Bronchial epithelial cell (primary cell): ENCODE measurements at places on chromosomes 7 and 10.
A peak's percentile ranks its signal among the peaks of the same experiment; 100 is the strongest.

DNA sequence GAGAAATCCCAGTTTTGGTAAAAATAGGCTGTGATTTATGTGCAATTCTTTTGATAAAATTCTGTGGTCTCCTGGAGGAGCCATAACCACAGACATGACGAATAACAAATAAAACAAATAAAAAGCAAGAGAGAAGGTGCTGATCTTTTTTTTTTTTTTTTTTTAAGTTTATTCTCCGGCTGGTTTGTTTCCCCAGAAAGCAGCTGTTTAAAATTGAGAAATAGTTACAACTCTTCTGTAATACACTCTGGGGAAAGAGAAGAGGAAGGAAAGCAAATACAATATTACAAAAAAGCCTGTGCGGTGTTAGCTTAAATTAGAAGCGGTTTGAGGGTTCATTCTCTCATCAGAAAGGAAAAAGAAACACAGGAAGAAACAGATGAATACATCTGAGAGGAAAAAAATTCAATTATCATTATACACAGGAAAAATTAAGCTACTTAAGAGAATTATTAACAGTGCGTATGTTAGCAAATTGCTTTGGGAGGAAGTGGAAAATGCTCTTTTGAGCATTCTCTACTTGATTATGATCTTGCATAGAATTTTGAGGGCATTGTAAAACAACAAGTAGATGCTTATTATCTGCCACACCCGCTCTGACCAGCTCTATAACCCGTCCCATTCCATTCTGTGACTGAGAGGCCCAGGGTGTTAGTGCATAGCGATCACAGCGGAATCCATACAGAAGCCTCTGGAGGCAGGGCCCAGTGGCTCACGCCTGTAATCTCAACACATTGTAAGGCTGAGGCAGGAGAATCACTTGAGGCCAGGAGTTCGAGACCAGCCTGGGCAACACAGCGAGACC is 40.6 kb upstream of the WAC start:
- DNase-seq = no peak

DNA sequence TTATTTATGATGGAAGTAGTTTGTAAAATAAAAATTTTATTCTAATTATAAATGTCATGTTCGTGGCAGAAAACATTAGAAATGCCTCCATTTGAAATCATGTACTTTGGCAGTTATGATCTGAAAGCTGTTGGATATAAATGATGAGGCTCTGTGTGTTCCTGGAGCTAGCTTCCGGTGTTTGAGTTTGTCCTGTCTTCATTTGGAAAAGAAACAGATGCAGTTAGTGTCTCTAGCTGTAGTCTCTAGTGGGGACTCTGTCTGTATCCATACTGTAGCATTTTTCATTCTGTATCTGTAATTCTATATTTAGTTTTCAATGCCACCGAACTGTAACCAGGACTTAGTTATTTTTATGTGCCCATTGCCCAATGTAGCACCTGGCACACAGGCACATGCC is 197.0 kb upstream of the FZD1 start:
- DNase-seq = no peak

DNA sequence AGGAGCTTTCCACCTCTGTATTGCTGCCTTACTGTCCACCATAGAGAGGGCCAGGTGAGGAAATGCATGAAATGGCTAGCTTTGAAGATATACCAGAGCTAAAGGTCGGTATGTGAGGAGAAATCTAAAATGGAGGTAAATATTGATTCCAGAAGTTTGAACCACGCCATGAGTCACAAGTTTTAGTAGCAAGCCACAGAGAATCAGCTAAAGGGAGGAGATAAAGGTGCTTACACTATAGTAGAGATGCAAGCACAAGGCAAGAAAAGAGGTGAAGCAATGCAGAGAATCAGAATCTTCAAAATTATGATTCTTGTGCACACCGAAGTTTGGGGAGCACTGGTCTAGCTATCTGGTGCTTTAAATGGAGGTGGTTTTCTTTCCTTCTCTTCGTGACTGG is 3.0 kb upstream of the GSAP start:
- no peak for DNase-seq

DNA sequence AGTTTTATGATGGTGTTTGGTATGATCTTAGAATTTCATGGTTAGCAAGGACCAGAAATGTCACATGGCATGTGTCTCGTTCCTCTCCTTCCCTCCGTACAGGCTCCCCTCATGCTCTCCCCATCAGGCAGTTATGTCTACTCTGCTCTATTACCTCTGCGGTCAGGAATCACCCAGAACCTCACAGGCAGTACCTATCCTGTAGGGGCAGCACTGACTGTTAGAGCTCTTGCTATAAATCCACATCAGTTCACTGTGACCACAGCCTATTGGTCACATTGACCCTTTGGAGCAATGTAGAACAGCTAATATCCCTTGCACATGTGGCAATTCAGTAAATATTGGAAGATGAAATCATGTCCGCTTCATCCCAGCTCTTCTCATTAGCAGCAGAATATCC is 151.8 kb downstream of the WNT2 start:
- no peak for DNase-seq

DNA sequence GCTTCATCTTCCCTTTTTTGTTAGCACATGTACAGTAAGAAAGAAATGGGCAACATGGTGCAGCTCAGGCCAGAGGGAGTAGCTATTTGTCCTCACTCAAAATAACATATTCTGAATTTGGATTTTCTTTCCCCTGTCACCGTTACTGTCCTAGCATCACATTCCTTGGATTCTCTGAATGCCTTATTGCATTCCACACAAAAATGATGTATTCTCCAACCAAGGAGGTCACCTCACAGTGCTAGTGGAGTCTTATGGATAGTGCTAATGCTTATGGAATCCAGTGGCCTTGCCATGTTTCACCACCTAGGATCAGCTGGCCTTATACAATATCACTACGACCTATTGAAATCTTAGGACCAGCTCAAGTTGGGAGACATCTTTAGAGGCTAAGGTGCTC is 7.2 kb downstream of the PRSS58 start:
- no peak for DNase-seq

DNA sequence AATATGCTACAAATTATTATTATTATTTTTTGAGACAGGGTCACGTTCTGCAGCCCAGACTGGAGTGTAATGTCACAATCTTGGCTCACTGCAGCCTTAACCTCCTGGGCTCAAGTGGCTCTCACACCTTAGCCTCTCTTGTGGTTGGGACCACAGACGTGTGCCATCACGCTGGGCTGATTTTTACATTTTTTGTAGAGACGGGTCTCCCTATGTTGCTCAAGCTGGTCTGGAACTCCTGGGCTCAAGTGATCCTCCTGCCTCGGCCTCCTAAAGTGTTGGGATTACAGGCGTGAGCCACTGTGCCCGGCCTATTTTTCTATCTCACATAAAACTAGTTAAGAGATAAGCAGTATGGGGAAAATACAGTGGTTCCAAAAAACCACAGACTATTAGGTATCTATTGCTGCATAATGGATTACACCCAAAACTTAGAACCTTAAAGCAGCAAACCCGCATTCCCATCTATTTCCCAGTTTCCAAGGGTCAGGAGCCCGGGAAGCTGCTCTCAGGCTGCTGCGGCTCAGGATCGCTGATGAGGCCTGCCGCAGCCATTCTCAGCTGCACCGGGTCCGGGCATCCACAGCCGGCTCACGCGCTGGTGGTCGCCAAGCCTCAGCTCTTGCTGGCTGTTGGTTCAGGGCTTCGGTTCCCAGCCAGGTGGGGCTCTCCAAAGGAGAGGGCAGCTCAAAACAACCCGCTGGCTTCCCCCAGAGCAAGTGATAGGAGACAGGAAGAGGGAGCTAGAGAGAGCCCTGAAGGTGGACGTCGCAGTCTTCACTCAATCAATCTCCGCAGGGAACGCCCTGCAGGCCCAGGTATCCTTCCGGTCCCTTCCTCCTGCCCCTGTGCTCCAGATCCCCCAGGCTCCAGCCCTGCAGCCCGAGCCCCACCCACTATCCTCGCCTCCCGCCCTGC is 128.2 kb downstream of the UBE2H start:
- peak; percentile 77 for DNase-seq

- DNase-seq = no peak
Observed at GRCh38 chr7:103336761-103337160, 7.8 kb downstream of the DNAJC2 start.

GRCh38 chr10:62610649-62611229 is 193.8 kb upstream of the ADO start:
- DNase-seq = peak; percentile 46

DNA sequence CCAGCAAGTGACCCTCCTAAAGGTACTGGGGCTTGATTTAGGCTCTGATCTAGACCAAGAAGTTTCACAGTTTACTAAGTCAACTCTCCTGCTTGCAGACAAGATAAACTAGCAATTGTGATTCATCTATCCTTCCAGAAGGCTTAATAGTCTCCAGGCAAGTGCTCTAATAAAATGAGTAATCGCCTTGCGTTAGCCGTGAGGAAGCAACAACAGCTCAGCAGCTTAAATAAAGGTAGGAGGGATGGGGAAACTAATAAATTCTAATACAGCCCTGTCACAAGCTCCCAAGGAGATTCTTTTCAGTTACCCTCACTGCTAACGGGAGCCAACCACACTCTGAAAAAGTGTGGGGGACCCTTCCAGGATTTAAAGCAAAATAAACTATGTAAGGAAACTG is 48.4 kb downstream of the FRMD4A start:
- peak; percentile 60 for DNase-seq
